ENCODE measurements at places on chromosomes 12 and 14. TPM values are rescaled to one million over a fixed set of nuclear protein-coding genes. Genes with fewer than 3 reads are reported as not detected.

- no peaks in the 10 kb centered on the region for H3K36me3 ChIP-seq
- no peak for DNase-seq
- no peak overlapping the region for H3K4me3 ChIP-seq
- H3K4me1 ChIP-seq: peaks cover 8% of the 10 kb centered on the region
- peaks cover 3% of the 10 kb centered on the region for H3K27me3 ChIP-seq
Observed at GRCh38 chr14:80003138-80003537, 208.2 kb downstream of the DIO2 start.

GRCh38 chr14:77859934-77860570, 60.1 kb downstream of the ADCK1 start:
- H3K36me3 ChIP-seq: peaks cover 6% of the 10 kb centered on the region
- H3K27me3 ChIP-seq: no peaks in the 10 kb centered on the region
- H3K4me3 ChIP-seq: no peak overlapping the region

DNA sequence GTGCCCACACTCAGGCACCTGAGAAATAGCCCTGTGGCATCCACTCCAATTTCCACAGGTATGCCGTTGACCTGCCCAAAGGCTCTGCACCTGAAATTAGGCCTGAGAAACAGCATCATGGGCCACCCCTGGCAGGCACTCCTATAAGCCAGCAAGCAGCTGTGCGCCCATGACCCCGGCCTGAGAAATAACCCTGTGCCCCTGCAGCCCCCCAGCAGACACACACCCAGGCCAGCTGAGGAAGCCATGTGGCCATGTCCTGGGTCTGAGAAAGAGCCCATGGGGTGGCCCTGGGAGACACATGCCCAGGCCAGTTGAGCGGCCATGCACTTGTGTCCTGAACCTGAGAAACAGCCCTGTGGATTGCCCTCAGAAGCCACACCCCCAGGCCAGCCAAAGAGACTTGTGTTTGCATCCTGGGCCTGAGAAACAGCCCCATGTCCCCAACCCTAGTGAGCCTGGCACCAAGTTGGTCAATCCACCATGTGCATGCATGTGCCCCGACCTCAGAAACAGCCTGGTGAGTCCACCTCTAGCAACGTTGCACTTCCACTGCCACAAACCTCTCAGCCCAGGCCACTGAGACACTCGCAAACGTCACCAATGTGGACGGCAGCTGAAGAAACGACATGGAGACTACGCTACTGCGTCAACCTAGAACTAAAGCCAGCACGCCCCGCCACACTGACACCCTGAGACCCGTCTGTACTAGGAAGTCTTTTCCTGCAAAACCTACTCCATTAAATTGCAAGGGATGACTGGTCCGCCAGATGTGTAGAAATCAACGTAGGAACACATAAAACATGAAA, 411.9 kb downstream of the TMEM121 start:
- no peak overlapping the region for H3K4me3 ChIP-seq
- peak; percentile 75 for DNase-seq
- H3K4me1 ChIP-seq: no peaks in the 10 kb centered on the region
- H3K27ac ChIP-seq: no peak overlapping the region

The DBX2 gene
- total RNA-seq: not detected

The HOXC12 gene
- not detected for total RNA-seq
